Activated CD8-positive, alpha-beta memory T cell treated with anti-CD3 and anti-CD28 coated beads for 1 hour (primary cell): ENCODE measurements at places on chromosomes 7 and 10.

GRCh38 chr10:396535-397220 lies 261.4 kb downstream of the ZMYND11 start:
- DNase-seq: no peak

DNA sequence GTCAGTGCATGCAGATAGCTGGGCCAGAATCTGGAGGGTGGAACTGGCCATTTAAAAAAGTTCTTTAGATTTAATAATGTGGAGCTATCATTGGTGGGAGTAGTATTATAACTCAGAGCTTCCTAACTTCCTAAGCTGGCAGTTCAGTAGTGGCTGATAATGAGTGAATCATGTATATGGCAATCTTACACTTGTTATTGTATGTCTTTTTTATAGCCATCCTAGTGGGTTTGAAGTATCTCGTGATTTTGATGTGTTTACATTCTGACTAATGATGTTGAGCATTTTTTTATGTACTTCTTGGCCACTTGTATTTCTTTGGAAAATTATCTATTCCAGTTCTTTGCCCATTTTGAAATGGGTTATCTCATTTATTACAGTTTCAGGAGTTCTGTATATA lies 15.4 kb downstream of the TFAM start:
- DNase-seq: no peak

DNA sequence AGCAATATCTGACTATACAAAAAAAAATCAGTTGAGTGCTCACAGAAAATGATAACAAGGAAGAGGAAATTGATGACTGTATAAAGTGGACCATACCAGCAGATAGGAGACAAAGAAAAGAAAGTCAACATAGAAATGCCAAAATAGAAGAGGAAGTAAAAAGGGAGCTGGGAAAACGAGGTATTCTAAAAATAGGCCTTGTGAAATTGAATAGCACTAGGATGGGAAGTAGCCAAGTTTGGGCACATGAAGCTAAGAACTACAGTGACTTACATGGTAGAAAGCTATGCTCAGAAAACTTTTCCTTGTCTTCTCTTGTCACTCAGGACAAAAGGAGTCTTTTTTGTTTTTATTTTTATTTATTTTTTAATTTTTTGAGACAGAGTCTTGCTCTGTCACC lies 76.2 kb upstream of the APBB1IP start:
- DNase-seq: no peak

DNA sequence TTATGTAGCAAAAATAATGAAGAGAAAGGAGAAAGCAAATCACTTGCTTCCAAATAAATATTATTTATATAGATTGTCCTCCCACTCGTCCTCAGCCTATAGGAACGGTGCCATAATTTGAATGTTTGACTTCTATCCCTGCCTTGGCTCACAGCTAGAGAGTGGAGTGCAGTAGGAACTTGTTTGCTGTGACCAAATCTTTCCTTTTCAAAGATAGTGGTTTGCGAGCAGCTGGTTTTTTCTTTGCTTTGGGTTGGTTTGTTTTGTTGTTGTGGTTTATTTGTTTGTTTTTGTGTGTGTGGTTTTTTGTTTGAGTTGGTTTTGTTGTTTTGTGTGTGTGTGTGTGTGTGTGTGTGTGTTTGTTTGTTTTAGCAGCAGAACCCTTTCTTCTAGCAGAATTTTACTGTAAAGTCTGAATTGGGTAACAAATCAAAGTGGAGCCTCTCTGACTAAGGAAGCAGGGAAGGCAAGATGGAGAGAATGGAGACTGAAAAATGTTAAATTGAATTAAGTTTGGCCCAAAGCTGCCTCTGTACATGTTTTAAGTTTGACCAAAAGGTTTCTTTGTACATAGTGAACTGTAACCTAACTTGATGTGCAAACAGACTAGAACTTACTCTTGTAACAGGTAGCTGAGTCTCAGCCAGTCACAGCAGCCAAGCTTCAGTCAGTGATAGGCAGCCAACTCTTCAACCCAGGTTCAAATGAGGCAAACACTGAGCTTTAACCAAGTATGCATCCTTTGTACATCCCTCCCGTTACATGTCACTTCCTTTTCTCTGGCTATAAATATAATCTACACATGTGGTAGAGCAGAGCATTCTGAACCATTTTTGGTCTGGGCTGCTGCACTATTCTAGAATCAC lies 149.5 kb upstream of the LRGUK start:
- no peak for DNase-seq

DNA sequence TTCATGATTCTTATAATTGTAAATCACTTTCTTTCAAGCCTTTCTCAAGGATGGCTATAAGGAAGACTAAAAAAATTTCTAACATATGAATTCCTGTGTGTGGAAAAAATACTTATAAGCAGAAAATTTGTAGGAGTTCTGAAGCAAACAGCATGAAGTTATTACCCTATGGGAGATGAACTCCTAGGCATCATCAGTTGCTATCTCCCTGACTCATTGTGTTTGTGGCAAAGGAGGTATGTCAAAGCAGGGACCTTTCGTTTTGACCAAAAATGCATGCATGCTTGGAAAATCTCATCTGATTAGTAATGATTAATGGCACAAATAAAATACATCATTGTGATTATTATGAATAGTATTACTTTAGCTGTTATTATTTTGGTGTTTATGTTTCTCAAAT lies 59.4 kb downstream of the CALCR start:
- DNase-seq: no peak

DNA sequence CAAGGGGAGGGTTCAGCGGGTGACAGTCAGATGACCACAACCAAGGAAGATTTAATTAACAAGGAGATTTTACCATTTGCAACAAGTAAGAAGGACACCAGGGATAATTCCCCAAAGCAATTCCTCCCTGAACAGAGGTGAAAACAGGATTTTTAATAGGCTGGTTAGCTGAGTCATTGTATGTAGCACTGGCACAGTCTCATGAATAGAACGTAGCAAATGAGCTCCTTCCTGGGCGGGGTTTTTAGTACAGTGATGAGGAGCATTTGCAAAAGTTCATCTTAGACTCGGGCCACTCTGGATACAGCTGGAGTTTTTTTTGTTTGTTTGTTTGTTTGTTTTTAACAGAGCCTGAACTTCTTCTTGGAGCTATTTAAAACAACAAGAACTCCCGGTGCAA lies 39.0 kb downstream of the TAC1 start:
- DNase-seq: no peak

- DNase-seq: no peak
Observed at GRCh38 chr10:82736305-82736704, 861.3 kb downstream of the NRG3 start.

DNA sequence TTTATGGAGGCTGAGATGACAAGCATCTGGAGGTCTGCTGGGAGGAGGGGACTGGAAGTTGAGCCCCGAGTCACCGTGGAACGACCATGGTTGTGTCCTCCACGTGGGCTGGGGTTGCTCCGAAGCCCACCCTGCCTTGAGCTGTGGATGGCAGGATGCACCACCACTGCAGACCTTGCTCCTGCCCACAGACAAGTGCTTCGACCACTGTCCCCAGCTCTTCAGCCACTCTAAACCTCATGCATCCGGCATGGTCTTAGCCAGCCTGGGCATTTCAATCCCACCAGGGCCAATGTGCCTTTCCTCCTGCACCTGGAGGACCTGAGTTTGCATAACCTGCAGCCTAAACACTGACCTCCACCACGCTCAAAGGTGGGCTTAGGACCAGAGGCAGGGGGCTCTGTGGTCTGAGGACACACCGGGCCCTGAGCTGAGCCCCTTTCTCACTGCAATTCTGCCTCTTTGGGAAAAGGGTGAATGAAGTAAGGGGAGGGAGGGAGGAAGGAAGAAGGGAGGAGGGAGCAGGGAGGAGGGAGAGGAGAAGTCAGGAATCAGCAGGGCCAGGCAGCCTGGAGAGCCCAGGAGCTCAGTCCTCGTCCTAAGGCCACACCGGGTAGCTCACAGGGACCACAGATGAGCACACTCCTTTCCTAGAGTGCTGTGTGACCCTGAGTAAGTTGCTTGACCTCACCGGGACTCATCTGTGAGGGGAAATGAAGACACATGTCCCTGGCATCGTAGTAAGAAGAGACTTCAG lies 44.8 kb upstream of the DNAAF5 start:
- DNase-seq: no peak

DNA sequence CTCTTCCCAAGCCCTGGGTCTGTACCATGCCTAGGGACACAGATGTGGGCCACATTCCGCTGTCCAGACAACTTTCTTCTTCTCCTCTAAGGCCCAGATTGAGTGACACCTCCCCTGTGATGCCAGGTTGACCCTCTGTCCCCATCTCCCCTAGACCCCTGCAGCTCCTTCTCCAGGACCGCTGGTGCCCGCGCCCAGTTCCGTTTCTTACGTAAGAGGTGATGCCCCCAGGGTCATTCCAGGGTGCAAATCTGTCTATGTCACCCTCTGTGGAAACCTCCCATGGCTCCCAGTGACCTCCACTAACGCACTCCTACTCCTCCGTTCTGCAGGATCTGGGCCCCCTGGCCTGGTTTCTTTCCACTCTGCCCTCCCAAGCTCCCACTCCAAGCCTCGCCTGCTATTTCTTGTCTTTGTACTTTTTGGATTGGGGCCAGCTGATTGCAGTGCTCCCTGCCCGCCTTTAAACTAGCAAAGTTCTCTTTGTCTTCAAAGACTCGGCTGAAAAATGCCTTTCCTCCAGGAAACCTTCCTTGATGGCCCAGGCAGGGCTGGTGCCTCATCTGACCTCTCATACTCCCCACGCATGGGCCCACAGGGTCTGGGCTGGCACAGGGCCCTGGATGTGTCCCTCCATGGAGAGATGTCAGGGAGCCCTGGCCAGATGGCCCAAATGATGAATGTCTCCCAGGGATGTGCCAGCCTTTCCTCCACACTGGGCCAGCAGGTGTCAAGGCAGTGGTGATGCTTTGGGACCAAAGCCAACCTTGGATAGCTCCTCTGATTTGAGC lies 21.3 kb upstream of the ELN start:
- no peak for DNase-seq

DNA sequence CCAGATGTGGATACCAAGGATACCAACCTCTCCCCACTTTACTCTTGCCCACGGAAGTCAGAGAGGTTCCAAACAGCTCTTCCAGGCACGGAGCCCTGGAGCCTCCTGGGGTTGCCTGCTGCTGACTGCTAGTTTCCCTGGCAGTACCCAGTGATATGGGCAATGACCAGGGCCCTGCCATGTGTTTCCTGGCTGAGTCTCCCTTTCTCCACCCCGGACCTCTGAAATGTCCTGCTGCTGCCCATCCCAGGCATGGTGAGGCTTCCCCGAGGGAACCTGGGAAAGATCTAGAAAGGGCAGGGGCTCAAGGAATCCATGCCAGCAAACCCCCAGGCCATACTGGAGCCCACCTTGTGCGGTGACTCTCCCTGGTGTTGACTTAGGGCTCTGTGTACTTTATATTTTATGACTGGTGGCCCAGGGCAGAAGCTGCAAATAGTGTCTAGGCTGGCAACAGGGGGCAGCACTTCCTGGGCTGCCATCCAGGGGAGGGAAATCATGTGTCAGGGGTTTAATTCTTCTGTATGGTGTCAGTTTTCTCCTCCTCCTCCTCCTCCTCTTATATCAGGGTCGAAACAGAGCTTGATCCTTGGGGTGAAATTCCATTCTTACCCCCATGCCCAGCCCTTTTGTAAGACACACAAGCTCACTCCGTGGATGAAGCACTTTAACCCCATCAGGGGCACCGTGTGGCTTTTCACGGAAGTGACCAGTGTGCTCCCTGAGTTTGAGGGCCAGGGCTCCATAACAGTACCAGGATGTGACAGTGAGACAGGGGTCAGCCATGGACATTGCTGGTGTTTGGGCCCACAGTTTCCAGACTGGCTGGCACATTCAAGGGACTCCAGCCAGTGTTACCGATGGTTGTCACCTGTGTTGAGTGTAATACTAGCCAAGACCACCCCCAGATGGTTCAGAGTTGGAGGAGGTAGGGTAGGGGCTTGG lies 62.4 kb upstream of the GDF10 start:
- DNase-seq: no peak

DNA sequence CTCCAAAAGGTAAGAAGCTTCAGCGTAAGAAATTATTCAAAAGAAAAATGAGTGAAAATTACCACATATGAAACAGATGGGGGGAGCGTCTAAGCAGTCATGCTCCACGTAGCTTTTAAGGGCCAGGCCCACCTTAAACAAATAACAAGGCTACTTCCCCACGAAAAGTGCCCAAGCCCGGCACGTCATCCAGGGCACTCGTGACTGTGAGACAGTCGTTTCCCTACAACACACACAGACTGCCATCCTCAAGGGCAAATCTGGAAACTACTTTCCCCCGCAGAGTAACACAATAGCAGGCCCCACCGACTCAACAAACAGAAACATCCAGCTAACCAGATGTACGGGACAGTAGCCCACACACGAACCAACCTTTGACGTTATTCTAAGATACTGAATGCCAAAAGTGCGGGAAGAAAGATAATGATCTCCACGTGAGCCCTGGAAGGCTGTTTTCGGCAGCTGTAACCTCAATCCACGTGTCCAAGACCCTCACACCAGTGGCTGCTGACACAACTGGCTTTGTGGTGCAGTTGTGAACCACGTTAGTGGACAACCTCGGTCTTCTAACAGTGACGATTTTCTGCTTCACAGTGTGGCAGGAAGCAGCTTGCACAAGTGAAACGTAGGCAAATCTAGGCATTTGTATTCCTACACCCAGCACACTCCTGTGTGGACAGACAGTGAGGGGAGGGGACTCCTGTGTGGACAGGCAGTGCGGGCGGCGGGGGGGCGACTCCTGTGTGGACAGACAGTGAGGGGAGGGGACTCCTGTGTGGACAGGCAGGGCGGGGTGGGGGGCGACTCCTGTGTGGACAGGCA lies 251.7 kb downstream of the ZMYND11 start:
- no peak for DNase-seq

GRCh38 chr10:26557641-26558014 lies 119.5 kb downstream of the APBB1IP start:
- no peak for DNase-seq

DNA sequence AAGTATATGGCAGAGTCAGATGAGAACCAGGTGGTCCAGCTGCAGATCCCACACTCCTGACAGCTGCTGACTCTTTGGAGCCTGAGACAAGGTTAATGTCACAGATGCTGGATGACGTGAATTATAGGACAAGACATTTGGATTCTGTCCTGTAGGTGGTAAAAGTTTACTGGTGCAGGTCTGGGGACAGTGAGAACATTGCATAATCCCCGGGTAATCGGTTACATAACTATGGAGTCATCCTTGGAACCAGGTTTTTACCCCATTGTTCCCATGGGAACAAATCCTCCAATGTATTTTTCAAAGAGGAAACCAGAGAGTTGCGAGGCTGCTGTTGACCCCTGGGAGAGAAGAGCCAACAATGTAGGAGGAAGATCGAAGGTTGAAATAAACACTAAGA lies 27.5 kb upstream of the ZCCHC24 start:
- no peak for DNase-seq

GRCh38 chr10:26593896-26594295 lies 103.6 kb upstream of the PDSS1 start:
- no peak for DNase-seq

GRCh38 chr10:18684953-18685352 lies 25.7 kb downstream of the ARL5B start:
- DNase-seq: no peak

- DNase-seq: no peak
Observed at GRCh38 chr7:98365863-98366561, 34.9 kb downstream of the BAIAP2L1 start.
